ENCODE measurements at places on chromosomes 2 and 18. TPM values are rescaled to one million over a fixed set of nuclear protein-coding genes. Genes with fewer than 3 reads are reported as not detected.

GRHL1 gene
- 2.0 TPM for total RNA-seq

UGT1A10 gene
- not detected for total RNA-seq

EPAS1 gene
- 0.14 TPM for total RNA-seq

MARS2 gene
- total RNA-seq, result 15.9 TPM

TEKT4 gene
- not detected for total RNA-seq

ATOH8 gene
- total RNA-seq, result 6.9 TPM

GRCh38 chr2:241968417-241968816 is 98.9 kb downstream of the RTP5 start:
- no peak overlapping the region for H3K4me3 ChIP-seq
- no peaks in the 10 kb centered on the region for H3K27me3 ChIP-seq
- H3K27ac ChIP-seq, result no peak overlapping the region
- DNase-seq, result no peak
- H3K36me3 ChIP-seq, result peaks cover 11% of the 10 kb centered on the region

DNA sequence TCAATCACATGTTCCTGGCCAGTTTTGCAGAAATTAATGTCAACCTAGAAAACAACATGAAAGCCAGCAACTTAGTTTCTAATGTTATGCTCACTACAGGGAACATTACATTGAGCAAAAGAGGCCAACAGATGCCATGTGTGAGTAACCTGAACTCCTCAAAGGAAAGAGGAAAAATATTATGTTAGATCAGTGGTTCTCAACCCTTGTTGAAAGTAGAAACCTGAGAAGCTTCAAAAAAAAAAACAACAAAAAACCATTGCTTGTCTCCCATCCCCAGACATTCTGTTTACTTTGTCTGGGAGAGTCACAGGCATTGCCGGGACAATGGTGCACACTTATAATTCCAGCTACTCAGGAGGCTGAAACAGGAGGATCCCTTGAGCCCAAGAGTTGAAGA is 57.7 kb downstream of the METTL4 start:
- no peaks in the 10 kb centered on the region for H3K36me3 ChIP-seq
- H3K27ac ChIP-seq, result no peak overlapping the region
- no peak for DNase-seq
- no peak overlapping the region for H3K4me3 ChIP-seq
- H3K27me3 ChIP-seq, result no peaks in the 10 kb centered on the region

DNA sequence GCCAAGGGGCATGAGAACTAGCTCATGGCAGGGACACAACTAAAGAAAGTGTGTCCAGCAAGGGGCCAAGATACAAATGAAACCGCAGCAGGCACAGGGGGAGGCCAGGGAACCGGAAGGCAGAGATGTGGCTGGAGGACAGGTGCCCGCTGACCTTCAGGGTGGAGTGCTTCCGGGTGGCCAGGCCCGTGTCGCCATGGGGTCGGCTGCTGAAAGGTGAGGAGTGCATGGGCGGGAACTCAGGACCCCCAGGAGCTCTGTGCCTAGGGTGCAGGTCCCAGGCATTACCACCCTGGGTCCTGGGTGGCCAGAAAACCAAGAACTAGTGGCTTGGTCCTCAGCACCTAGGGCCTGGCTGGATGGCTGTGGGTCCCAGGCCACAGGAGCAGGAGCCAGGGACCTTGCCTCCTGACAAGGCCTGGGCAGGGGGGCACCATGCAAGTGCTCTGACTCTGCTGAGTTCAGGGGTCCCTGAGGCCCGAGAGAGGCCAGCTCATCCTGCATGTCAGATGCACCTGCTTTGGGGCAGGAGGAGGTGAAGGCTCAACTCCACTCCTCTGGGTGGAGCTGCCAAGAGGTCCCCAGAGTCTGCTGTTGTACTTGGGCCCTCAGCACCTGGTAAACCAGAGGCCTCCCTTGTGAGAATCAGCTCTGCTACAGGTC is 50.9 kb downstream of the CENPO start:
- H3K27me3 ChIP-seq, result no peaks in the 10 kb centered on the region
- no peak for DNase-seq
- H3K36me3 ChIP-seq, result peaks cover 17% of the 10 kb centered on the region
- no peaks in the 10 kb centered on the region for H3K4me1 ChIP-seq

GRCh38 chr2:159297042-159297707 is 10.7 kb upstream of the WDSUB1 start:
- no peak overlapping the region for H3K4me3 ChIP-seq
- no peak for DNase-seq
- H3K27ac ChIP-seq, result no peak overlapping the region
- H3K36me3 ChIP-seq, result peaks cover 2% of the 10 kb centered on the region

- peaks cover 10% of the 10 kb centered on the region for H3K36me3 ChIP-seq
- no peak for DNase-seq
- H3K4me1 ChIP-seq, result no peaks in the 10 kb centered on the region
- peaks cover 2% of the 10 kb centered on the region for H3K27me3 ChIP-seq
- no peak overlapping the region for H3K27ac ChIP-seq
- H3K4me3 ChIP-seq, result no peak overlapping the region
Observed at GRCh38 chr2:171630812-171631626, 56.2 kb upstream of the DYNC1I2 start.

DNA sequence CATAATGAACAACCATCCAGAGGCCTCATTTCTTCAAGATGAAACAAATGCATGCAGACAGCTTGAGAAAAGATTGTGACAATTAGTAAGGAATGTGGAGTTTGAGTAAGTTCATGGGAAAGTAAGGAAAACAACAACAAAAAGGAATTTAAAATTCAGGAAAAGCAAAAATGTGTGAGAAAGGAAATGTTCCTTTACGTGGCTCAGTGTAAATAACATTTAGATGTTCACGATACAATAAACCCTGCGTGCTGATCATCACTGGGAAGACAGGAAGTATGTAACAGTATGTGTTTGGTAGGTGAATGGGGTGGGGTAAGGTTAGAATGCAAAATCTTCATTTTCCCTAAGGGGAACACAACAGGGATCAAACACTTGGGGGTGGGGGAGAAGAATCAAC is 72.7 kb downstream of the TRIP12 start:
- H3K4me3 ChIP-seq, result no peak overlapping the region
- H3K4me1 ChIP-seq, result peaks cover 13% of the 10 kb centered on the region
- DNase-seq, result no peak
- peaks cover 18% of the 10 kb centered on the region for H3K36me3 ChIP-seq
- no peaks in the 10 kb centered on the region for H3K27me3 ChIP-seq

DNA sequence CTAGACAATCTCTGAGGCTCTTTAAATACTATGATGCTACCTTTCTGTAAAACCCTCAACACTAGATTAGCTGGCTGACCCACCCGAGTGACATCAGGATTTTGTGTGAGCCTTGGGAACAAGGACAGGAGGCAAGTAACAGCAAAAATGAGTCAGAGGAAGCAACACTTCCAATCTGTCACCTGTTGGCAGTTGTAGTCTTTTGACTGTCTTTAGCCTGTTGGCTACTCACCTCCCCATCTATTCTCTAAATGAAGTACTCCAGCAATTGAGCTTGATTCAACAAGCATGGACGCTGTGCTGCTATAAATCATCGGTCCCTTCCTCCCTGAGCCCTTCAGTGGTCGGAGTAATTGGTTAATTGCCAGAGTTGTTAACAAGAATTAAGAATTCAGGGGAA is 898.7 kb downstream of the BCL11A start:
- no peak overlapping the region for H3K4me3 ChIP-seq
- no peaks in the 10 kb centered on the region for H3K4me1 ChIP-seq
- no peak for DNase-seq
- H3K27me3 ChIP-seq, result peaks cover 3% of the 10 kb centered on the region
- no peak overlapping the region for H3K27ac ChIP-seq

- no peak overlapping the region for H3K4me3 ChIP-seq
- no peaks in the 10 kb centered on the region for H3K27me3 ChIP-seq
- DNase-seq, result no peak
- H3K4me1 ChIP-seq, result peaks cover 31% of the 10 kb centered on the region
- no peaks in the 10 kb centered on the region for H3K36me3 ChIP-seq
- no peak overlapping the region for H3K27ac ChIP-seq
Observed at GRCh38 chr2:8310557-8311455, 371.1 kb upstream of the ID2 start.

DNA sequence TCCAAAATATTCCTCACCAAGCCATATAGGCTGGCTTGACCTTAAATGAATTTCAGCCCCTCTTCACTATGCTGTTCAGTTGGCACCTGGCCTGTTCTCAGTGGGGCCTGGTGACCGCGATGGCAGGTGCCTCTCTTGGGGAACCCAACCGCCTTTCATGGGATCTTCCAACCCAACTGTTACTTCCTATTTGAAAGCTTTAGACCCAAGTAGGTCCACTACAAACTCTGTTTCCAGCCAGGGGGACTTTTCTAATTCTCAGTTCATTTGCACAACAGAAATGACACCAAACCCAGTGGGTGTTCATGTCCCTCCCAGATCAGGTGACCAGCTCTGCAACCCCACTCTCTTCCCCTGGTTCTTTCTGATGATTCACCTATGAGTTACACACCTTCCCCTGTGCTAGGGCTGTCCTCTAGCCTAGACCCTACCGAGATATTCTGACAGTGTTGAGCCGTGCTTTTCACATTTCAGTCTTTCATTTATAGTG is 35.6 kb upstream of the NDUFV2 start:
- H3K4me3 ChIP-seq, result no peak overlapping the region
- peaks cover 5% of the 10 kb centered on the region for H3K4me1 ChIP-seq

GRCh38 chr2:27860111-27860510 is 30.1 kb downstream of the RBKS start:
- no peaks in the 10 kb centered on the region for H3K27me3 ChIP-seq
- no peaks in the 10 kb centered on the region for H3K36me3 ChIP-seq
- no peak for DNase-seq

GRCh38 chr18:75962036-75962572 is 532.9 kb downstream of the ZNF516 start:
- DNase-seq, result no peak
- no peaks in the 10 kb centered on the region for H3K36me3 ChIP-seq
- H3K4me3 ChIP-seq, result no peak overlapping the region
- no peak overlapping the region for H3K27ac ChIP-seq
- H3K4me1 ChIP-seq, result no peaks in the 10 kb centered on the region
- no peaks in the 10 kb centered on the region for H3K27me3 ChIP-seq

DNA sequence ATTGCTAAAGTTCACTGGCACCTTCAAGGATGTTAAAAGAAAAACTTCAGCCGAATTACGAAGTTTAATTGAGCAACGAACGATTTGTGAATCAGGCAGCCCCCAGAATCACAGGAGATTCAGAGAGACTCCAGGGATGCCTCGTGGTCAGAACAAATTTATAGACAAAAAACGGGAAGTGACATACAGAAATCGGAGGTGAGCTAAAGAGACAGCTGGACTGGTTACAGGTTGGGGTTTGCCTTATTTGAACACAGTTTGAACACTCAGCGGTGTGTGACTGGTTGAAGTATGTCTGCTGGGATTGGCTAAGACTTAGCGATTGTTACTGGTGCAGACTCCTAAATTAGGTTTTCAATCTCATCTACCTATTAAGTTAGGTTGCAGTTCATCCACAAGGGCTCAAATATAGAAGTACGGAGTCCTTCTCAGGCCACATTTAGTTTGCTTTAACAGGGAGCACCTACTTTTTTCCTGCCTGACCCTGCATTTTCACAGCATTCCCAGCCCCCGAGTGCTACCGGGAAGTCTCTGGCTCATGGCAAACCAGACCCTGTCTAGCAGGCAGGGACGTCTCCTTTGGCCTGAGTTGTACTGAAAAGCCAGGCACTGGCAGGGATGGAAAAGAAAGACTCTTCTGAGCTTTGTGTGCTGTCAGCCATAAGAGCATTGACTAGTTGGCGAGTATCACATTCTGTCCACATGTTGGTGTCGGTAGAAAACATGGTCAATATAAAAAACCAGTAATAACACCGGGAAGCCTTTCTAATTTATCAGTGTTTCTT is 41.1 kb downstream of the CDCA7 start:
- peaks cover 11% of the 10 kb centered on the region for H3K4me1 ChIP-seq
- H3K36me3 ChIP-seq, result no peaks in the 10 kb centered on the region
- no peak overlapping the region for H3K27ac ChIP-seq
- H3K27me3 ChIP-seq, result peaks cover 14% of the 10 kb centered on the region
- DNase-seq, result no peak

DNA sequence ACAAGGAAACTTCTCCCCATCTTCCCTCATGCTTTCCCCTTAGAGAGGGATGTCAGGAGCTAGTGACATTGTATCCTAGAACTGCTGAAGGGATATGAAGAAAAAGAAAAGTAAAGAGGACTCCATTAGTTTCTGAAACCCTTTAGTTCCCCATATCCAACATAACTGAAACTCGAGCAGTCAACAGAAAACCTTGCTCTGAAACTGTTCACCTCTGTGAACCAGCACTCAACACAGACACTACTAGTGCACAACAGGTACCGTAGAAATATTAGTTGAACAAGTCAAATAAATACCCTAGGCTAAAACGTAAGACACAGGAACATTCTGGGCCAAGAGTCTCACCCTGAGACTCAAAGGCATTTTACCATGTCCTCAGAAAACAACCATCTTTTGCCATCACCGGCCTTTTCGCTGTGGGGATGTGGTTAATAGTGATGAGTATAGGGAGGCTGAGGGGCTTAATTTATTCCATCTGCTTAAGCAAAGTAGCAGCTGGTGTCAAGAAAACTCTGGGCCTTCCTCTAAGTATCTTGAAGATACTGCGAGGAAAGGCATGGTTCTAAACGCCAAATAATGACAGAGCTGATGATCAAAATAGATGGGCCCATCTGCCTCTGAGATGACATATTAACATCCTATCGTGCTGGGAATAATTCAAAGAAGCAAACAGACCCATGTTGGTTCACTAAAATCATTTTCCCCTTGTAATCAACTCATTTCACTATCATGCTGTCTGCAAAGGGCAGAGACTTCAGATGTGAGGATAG is 156.8 kb downstream of the STK39 start:
- no peaks in the 10 kb centered on the region for H3K36me3 ChIP-seq
- no peak overlapping the region for H3K4me3 ChIP-seq
- peaks cover under 1% of the 10 kb centered on the region for H3K4me1 ChIP-seq
- H3K27ac ChIP-seq, result no peak overlapping the region

DNA sequence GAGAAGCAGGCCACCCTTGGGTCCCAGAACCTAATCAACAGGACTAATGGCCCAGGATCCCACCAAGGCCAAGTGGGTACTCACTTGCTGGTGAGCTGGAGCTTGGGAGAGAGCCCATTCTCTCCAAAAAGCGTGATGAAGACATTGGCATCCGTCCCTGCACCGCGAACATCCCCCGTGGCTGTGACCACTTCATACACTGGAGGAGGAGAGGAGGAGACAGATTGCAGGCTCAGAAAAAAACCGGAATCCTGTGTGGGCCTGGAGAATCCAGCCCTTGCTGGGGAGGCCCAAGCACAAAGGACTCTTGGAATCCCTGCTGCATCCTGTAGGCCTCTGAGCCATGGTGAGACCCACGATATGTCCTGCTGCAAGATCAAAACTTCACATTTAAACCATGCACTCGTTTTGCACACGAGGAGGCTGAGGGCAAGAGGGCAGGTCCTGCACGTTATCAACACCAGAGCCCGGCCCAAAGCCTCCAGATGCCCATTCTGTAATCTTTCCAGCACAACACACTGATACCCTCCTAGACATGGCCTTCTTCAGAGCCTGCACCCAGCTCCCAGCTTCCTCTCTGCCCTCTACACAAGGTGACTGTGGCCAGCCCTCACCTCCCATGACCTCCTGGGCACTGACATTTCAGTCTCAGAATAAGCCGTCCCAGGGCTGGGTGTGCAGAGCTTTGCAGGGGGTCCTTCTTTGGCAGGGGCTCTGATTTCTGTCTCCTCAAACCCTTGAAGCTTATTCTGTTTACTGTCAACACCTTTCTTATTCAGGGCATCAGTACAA is 7.8 kb downstream of the LOXHD1 start:
- H3K4me3 ChIP-seq, result no peak overlapping the region
- no peaks in the 10 kb centered on the region for H3K36me3 ChIP-seq
- DNase-seq, result no peak
- H3K4me1 ChIP-seq, result no peaks in the 10 kb centered on the region

GRCh38 chr2:110837446-110838409 is 105.4 kb downstream of the ACOXL start:
- peak overlapping the region; percentile 61 for H3K4me3 ChIP-seq
- H3K27me3 ChIP-seq, result no peaks in the 10 kb centered on the region
- peak overlapping the region; percentile 91 for H3K27ac ChIP-seq
- peaks cover 69% of the 10 kb centered on the region for H3K4me1 ChIP-seq
- DNase-seq, result peak; percentile 57
- H3K36me3 ChIP-seq, result no peaks in the 10 kb centered on the region
